Memory B cell (primary cell): ENCODE measurements at places on chromosomes 6 and 20.

- DNase-seq = no peak
Measured at GRCh38 chr6:111973927-111974639, 79.8 kb upstream of the CCN6 start.

DNA sequence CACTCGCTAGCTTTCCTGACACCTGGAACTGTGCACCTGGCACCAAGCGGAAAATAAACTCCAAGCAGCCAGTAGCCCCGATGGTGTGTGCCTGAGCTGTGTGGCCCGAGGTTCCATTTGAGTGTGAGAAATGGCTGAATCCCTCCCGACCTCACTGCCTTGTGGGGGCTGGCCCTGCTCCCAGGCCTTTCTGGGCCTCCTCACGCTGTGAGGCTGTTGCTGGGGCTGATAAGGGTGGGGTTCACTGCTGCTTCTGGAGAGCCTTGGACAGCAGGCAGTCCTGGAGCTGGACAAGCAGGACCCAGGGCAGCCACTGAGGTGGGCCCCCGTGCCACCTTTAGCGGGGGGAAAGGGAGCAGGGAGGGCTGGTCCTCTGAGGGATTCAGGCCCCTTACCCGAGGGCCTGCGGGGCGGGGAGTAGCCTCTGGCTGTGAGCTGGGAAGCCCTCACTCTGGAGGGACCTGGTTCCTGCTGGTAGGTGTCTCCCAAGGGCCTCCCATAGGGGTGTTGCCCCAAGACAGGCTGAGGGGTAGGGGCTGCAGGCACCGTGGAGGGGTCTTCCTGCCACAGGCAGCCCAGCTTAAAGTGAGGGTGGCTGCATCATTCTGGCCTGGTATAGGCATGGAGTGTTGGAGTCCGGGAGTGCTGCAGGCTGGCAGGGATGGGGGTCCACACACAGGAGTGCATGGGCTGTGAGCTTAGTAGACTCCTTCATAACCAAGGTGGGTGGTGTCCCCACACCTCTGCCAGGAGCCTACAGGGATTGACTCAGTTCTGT is 1.7 kb downstream of the PPDPF start:
- DNase-seq = no peak

- DNase-seq = no peak
Measured at GRCh38 chr6:115976321-115976870, 84.3 kb downstream of the FRK start.

- DNase-seq = no peak
Measured at GRCh38 chr6:145816392-145816791, 1.8 kb upstream of the FBXO30 start.

DNA sequence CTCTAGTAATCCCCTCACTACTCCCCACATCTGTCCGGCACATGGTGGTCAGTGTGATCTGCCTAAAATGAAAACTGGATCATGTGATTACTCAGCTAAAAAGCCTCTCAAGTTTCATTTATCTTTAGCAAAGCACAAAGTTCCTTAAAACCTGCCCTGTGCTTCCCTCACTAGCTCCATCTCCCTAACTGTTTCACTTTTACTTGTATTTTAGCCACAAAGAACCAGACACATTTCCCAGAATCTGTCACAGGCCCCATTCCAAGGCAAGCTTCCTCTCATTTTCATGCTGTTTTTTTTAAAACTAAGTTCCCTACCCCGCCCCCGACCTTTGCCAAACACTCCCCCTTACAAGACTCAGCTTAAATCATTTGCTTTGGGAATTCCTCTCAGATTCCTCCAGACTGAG is 8.9 kb upstream of the IGF2R start:
- no peak for DNase-seq

GRCh38 chr20:17848249-17849048 is 120.1 kb downstream of the SNX5 start:
- no peak for DNase-seq

DNA sequence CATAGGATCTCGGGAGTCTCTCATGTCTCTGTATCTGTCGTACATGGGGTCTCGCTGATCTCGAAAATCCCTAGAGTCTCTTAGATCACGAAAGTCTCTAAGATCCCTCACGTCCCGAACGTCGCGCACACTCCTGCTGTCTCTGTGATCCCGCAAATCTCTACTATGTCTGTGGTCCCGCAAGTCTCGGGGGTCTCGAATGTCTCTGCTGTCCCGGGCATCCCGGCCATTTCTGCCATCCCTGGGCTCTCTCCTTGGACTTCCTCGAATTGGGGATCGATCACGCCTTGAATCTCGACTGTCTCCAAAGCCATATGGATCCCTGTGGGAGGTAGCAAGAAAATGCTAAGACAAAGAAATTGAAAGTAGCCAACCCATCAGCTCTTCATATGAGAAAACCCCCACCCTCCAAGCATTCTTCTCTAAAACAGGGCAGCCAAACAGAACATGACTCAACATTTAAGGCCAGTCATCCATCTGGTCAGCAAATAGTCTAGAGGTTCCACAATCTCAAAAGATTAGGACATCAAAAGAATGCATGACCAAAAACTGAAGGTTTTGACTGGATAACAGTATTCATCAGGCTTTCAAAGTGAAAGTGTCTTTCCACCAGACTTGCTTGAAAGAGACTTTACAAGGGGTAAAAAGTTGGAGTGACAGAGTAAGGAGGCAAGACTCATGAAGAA is 19.4 kb downstream of the NCOA5 start:
- DNase-seq = no peak

GRCh38 chr6:14128746-14129145 is 11.2 kb downstream of the CD83 start:
- no peak for DNase-seq

DNA sequence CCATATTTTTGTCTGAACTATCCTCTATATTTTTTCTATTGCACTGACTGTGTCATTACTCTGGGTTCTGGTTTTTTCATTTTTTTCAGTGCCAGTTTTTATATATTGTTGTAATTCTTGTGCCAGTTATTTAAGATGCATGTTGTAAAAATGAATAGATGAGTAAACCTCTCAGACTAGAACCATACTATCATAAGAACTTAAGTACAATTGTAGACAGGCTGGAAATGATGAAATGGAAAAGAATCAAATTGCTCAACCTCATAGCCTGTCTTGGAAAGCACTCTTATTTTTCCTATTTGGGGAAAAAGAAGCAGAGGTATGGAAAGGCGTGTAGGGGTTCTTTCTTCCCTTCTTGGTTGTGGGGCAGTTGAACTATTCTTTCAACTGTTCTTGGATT is 30.2 kb downstream of the PANK2 start:
- DNase-seq = no peak
